ENCODE measurements at places on chromosomes 4 and X.

DNA sequence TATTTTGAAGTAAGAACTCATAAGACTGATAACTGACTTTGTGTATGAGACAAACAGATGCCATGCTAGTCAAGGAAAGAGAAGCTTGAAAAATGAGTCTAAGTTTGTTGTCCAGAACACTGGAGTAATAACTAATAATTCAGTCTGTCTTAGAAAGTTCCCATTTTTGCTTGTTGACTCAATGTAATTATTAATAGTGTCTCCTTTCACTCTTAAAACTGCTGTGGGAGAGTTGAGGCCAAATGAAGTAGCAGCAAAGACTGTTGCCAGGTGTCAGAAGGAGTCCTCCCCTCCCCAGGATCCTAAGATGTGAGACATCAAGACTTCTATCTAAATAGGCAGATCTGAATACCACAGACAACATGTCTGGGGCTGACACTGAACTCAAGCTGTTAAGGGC lies 20.8 kb upstream of the FAM13A start:
- DNase-seq, result no peak

- DNase-seq, result peak; percentile 9
Measured at GRCh38 chrX:27599928-27600327, 9.8 kb downstream of the DCAF8L2 start.

- DNase-seq, result no peak
Measured at GRCh38 chr4:80197601-80198440, 518 bp downstream of the PRDM8 start.

GRCh38 chr4:54659313-54659712 lies 1.6 kb downstream of the KIT start:
- no peak for DNase-seq
